ENCODE measurements at places on chromosomes 16 and 17.

DNA sequence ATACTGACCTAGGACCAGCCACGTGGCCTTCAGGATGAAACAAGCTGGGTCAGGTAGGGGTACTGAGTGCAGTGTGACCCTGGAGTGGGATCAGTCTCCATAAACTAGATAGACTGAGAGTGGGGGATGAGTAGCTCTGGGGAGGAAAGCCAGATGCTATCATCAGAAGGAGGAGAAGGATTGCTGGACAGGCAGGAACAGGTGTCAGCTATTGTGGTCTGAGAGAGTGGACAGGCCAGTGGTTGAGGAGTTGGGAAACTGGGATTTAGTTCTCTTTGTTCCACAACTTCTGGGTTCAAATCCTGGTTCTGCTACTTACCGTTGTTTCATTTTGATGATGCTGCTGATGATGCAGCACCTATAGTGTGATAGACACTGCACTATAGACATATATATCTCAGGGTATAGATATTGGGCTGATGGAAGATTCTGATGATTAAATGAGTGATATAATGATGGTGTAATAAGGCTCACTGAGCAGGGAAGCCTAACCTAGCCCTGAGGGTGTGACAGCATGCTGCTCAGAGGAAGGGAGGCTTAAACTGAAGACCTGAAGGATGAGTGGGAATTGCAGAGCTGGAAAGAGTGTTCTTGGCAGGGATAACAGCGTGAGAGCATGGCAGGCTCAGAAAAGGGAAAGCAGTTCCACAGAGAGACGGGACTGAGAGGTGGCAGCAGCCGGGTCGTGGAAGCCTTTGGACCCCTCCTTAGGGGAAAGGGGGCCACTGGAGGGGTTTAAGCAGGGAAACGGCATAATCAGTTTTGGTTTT lies 66.0 kb downstream of the SNX20 start:
- no peak for DNase-seq

DNA sequence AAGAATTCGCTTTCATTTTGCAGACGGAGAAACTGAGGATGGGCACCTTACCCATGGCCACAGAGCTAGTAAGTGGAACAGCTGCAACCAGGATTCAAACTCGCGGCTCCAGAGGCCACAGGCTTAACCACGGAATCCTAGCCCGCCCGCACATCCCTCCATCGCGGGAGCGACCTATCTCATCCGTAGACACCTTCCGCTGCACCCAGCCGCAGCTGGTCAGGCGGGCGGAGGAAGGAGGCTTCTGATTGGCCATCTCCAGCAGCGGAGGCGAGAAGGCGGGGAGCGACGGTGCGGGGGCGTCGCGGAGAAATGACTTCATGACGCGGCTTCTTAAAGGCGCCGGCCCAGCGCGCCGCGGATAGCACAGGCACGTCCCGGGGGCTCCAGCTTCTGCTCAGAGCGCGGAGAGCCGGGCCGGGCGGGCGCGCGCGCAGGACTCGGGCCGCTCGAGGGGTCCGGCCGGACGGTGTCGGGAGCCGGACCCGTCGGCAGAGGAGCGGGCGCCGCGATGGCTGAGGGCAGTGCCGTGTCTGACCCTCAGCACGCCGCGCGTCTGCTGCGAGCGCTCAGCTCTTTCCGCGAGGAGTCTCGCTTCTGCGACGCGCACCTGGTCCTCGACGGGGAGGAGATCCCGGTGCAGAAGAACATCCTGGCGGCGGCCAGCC lies at the start of gene GAN:
Gene GAN (plus strand): TSS at position 360 of the 668 bp plus-strand sequence. CDS start 152 bp downstream, at position 512.
- DNase-seq: peak; percentile 94

DNA sequence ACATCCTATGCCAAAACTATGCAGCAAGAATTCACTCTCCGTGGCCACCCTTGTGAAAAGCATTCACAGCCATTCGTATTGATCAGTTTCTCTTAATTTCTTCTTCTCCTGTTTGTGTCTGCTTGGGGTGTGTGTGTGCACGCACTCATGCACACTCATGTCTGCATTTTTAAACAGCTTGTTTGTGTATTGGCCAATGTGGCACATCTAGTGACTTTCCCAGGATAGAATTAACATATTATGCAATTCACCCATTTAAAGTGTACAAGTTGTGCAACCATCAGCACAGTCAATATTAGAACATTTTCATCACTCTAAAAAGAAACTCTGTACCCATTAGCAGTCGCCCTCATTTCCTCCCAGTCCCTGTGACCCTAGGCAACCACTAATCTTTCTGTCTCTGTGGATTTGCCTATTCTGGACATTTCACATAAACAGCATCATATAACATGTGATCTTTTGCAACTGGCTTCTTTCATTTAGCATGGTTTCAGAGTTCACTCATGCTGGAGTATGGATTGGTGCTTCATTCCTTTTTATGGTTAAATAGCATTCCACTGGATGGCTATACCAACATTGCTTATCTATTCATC lies 20.1 kb downstream of the IRX3 start:
- DNase-seq: no peak

- no peak for DNase-seq
Measured at GRCh38 chr17:78965491-78965924, 14.2 kb downstream of the LGALS3BP start.

DNA sequence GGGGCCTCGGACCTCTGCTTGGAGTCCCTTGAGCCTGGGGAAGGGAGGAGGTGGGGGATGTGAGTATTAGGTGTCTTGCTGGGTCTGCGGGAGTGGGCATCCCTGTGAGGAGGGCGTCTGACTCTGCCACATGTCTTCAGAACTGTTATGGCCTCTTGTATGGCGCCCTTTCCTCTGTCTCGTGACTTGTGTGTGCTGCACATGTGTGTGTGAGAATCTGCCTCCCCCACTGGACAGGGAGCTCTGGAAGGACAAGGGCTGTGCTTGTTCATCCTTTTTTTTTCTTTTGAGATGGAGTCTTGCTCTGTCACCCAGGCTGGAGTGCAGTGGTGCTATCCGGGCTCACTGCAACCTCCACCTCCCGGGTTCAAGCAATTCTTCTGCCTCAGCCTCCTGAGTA lies 33.4 kb downstream of the ARHGAP23 start:
- DNase-seq: no peak

DNA sequence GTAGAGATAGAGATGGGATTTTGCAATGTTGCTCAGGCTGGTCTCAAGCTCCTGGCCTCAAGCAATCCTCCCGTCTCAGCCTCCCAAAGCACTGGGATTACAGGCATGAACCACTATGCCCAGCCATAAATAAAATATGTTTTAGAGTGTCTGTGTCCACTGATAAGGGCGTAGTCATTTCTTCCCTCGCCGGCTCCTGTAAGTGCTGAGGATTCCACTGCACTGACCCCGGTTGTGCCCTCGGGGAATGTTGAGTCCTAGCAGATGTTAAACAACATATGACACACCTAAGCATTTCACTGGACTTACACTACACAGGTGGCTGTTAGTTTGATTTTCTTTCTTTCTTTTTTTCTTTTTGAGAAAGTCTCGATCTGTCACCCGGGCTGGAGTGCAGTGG lies 5.6 kb upstream of the SHMT1 start:
- DNase-seq: no peak
